HCEC 1CT (cell line): ENCODE measurements at places on chromosomes 5 and 9.

- no peak for DNase-seq
These were observed 83.9 kb upstream of the NR5A1 start for GRCh38 chr9:124590889-124591641.

DNA sequence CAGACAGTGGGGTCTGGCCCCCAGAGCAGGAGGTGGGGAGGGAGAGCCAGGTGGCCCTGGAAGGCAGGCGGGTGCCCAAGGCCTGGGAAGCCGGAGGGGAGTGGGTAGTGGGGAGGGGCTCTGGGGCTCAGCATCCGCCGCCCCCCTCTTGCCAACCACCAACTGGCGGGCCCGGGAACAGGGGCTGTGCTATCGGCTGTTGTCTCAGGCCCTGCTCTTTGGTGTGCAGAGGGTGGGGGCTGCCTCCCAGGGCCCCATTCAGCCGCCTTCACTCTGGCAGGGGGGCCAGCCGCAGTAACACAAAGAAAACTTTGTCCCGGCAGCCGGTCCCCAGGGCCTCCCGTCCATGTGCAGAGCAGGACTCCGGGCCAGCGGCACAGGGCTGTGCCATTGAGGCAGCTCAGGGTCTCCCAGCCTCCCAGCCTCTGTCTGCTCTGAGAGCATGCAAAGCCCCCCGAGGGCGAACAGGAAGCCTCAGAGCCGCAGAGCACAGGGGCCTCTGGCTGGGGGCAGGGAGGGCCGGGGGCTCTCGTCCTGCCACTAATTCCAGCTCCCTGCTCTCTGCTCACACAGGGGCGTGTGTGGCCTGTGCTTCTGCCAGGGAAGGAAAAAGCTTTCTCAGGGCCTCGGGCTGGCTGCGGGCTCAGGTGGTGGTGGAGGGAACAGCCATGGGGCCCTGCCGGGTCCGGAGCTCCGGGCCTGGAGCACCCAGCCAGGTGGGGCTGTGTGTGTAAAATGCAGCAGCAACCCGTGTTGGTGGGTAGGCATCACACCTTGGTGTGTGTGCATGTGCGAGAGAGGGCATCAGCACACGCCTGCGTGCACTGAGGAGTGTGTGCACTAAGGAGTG, 54.2 kb upstream of the NOTCH1 start:
- no peak for DNase-seq

GRCh38 chr5:169636477-169637084, 494 bp upstream of the DOCK2 start:
- no peak for DNase-seq

DNA sequence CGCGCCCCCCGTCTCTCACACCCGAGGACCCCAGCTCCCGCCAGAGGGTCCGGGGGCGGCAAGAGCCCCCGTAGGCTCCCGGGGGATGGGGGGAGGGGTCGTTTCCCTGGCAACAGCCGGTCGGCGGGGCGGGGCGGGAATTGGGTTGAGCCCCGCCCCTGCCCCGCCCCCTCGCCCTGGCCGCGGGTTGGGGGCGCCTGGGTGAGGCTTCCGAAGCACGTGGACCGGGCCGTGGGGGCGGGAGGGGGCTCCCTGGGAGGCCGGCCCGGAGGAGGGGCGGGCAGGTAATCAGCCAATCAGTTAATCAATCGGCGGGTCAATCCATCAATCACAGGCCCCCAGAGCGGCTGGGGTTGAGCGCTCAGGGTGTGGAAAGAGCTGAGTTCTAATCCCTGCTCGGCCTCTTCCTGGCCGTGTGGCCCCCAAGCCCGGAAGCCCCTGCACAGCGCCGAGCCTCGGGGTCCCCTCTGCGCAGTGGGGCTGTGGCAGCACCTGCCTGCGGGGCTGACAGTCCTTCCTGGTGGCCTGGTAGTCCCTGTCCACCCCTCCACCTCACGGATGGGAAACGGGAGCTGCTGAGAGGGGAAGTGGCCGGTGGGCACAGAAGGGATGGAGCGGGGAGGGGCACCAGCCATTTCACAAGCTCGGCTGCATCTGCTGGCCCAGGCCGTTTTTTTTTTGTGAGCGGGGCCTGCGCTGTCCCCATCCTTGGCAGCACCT, 174.2 kb upstream of the IER5L start:
- no peak for DNase-seq

GRCh38 chr5:96247097-96247701, 185.8 kb downstream of the PCSK1 start:
- no peak for DNase-seq

- peak; percentile 97 for DNase-seq
These were observed 105.9 kb downstream of the DPYSL3 start for GRCh38 chr5:147403651-147404640.

GRCh38 chr9:28197653-28198052, 624.4 kb upstream of the C9orf72 start:
- DNase-seq, result no peak

- peak; percentile 44 for DNase-seq
These were observed 133.1 kb downstream of the GABBR2 start for GRCh38 chr9:98575379-98576346.

- no peak for DNase-seq
These were observed 26.9 kb downstream of the ZNF484 start for GRCh38 chr9:92850898-92851297.

- DNase-seq, result peak; percentile 67
These were observed 35.3 kb downstream of the ERBIN start for GRCh38 chr5:65961633-65962032.

- no peak for DNase-seq
These were observed 1228.0 kb upstream of the C9orf72 start for GRCh38 chr9:28801144-28801799.

DNA sequence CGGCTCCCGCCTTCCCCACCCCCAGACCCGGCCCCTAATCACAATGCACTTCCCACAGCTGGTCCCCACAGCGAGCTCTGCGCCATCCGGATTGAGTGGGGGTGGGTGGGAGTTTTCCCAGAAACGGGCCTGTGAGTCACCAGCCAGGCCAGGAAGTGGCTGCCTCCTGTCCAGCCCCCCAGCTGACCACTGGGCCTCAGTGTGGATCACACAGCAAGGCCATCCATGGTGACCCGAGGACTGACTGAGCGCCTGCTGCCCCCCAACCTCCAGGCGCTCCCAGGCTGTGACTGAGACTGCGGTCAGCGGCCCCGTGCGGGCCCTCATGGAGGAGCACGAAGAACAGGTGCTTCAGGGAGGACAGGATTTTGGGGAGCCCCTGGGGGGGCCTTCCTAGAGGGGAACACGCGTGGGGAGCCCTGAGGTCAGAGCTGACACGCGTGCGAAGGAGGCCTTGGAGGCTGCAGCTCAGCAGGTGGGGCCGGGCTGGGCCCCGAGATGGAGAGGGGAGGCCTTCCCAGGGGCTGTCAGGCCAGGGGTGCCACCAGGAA, 48.3 kb upstream of the EGFL7 start:
- DNase-seq, result peak; percentile 56

DNA sequence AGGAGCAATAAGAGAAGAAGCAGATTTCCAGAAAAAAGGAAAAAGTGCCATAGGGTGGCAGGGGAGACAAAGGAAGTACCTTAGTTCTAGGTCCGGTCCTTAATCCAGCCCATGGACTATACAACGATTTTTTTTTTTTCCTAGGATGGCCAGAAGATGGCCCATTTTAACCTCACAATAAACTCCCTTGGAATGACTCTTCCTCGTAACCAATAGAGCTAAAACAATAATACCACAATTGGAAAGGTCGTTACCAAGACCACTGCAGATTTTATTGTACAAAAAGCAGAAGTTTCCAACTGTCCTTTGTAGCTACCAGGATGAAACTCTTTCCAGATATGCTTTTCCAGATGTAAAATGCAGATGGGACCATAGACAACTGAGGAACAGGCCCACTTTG, 34.4 kb upstream of the SSBP2 start:
- DNase-seq, result no peak

- DNase-seq, result no peak
These were observed 213.6 kb downstream of the EBF1 start for GRCh38 chr5:158886086-158886485.

GRCh38 chr9:23849379-23850035, 23.5 kb upstream of the ELAVL2 start:
- no peak for DNase-seq

- DNase-seq, result peak; percentile 75
These were observed 81.7 kb downstream of the ADAMTS19 start for GRCh38 chr5:129541648-129542251.

- DNase-seq, result no peak
These were observed 25.5 kb upstream of the SPTLC1 start for GRCh38 chr9:92140754-92141143.

- DNase-seq, result no peak
These were observed 13.0 kb downstream of the CD74 start for GRCh38 chr5:150399524-150400211.

DNA sequence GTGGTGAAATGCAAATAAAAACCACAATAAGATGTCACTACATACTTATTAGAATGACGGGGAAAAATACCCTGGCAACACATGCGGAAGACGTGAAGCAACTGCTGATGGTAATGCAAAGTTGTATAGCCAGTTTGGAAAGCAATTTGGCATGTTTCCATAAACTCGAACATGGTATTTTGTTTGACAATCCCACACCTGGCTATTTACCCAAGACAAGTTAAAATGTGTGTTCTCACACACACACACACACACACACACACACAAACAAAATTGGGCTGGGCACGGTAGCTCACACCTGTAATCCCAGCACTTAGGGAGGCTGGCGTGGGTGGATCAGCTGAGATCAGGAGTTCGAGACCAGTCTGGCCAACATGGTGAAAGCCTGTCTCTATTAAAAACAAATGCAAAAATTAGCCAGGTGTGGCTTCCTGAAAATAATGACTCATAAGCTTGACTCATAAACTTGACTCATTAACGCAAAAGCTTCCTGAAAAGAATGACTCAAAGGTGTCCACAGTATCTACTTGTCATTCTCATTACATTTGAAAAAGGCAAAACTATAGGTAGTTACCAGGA, 456.5 kb downstream of the CDH18 start:
- peak; percentile 77 for DNase-seq

DNA sequence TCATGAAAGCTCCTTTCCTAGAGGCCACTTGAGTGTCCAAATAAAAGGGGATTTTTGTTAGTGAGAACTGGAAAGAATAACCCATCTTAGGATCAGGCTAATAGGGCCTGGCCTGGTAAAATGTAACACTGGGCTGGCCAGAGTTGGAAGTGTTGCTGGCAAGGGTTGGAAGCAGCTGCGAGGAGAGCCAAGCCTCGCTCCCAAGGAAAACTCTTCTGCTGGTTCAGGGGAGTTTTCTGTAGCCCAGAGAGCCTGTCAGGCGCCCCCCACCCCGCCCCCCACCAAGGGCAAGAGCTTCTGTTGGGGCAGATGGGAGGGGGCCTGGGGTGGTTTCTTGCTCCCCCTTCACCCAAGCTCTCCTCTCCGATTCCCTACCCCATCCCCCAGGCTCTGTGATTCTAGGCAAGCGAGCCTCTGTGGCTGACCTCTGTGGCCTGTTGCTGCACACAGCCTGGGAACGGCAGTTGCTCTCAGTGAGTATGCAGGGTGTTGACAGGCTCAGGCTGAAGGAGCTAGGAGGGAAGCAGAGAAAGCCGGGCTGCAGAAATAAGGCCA, 547.8 kb downstream of the CCDC171 start:
- DNase-seq, result peak; percentile 64

GRCh38 chr5:72511366-72511765, 4.2 kb upstream of the ZNF366 start:
- peak; percentile 72 for DNase-seq

DNA sequence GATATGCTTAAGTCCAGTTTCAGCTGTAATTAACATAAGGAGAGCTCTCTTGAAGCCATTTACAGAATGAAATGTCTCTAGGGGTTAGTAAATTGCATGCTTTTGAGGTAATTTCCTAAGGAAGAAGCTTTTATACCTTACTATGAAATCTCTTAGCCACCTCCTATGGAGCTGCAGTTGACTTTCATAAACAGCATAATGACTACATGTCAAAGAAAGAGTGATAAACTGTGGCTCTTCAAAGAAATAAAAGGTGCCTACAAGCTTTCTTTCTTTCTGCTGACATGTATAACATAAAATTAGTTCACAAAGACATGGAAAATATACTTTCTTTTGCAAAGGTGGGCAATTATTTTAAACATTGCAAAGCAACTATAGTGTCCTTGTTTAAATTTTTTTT, 90.8 kb downstream of the TMEM167A start:
- DNase-seq, result no peak

DNA sequence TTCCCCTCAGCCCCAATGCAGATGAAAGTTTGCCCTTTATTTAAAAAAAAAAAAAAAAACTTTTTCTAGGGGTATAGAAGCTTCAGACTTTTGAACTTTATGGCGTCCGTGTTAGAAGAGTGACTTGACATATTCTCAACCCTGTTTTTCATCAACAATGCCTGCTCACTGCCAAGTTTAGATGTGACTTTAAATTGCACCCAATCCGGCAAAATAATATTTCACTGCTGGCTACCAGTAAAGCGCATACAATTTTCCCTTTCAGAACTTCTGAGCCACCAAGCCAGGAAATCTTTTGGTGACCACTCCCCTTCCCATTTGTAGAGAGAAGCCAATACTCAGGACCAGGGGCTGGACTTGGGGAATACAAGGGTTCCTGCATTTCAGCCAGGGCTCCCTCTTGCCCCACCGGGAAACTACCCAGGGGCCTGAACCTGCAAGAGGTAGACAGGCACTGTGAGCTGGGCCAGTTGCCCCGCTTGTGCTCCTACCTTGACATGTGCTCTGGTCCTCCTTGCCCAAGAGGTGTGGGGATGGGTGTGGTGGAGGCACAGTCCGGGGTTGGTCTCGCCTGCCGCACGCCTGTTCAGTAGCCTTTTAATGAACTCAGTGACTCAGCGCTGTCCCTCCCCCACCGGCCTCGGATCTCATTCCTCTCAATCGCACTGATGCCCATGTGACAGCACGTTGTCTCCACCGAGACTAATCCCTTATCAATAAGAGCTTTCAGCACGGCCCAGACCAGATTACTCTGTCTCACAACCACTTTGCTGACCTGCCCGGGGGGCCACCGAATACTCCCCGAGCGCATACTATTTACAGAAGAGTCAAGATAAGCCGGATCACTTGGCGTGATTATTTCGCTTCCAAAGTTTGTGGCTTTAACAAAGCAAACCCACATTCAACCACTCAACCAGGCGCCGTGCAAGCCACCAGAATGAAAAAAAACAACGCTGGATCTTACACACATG, 226.4 kb downstream of the DCP2 start:
- no peak for DNase-seq

GRCh38 chr5:136814619-136815378, 449.5 kb upstream of the TRPC7 start:
- DNase-seq, result peak; percentile 56

DNA sequence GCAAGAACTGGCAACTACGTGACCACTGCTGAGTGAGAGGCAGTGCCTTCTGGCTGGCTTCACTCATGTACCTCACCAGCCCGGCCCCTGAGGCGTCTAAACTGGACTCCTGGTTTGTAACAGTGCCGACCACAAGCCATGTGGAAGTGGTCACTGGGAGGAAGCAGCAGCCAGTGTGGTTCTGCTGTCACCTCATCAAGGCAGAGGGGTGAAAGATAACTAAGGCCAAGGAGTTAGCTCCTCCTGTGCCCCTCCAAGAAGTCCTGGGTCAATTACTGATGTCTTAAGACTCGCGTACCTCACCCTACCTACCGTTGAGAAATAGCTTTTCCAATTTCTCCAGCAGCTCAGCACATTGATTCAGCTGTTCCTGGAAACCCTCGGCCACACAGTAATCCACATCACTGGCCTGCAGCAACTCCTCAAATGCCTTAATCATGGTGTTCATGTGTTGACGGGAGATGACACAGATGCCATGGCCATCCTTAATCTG, 142.9 kb downstream of the CDK5RAP2 start:
- no peak for DNase-seq

- no peak for DNase-seq
These were observed 95.8 kb downstream of the CFAP90 start for GRCh38 chr5:7754997-7755596.

- no peak for DNase-seq
These were observed 174.1 kb downstream of the PRELID2 start for GRCh38 chr5:145660897-145661640.
